Stimulated activated CD4-positive, alpha-beta T cell treated with anti-CD3 and anti-CD28 coated beads, Interleukin-1b, Interleukin-23, amount 100 ng/mL, for 24 hours (primary cell): ENCODE measurements at places on chromosomes 13 and 19.

DNA sequence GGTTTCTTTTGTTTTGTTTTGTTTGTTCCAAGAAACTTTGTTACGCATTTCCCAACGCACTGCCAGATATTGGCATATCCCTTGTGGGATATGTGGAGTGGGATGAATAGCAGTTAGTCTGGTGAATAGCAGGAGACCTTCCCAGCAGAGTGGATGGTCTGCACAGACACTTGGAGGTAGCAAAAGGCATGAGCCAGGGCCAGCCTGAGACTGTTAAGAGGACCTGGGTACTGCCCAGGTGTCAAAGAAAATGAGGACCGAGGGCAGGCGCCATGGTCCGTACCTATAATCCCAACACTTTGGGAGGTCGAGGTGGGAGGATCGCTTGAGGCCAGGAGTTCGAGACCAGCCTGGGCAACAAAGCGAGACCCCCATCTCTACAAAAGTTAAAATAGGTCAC, 13.5 kb upstream of the PDCD5 start:
- no peak for DNase-seq

- no peak for DNase-seq
Measured at GRCh38 chr13:36261011-36261410, 36.6 kb downstream of the CCDC169 start.

- no peak for DNase-seq
Measured at GRCh38 chr19:48624791-48625723, 5.8 kb downstream of the SPHK2 start.

DNA sequence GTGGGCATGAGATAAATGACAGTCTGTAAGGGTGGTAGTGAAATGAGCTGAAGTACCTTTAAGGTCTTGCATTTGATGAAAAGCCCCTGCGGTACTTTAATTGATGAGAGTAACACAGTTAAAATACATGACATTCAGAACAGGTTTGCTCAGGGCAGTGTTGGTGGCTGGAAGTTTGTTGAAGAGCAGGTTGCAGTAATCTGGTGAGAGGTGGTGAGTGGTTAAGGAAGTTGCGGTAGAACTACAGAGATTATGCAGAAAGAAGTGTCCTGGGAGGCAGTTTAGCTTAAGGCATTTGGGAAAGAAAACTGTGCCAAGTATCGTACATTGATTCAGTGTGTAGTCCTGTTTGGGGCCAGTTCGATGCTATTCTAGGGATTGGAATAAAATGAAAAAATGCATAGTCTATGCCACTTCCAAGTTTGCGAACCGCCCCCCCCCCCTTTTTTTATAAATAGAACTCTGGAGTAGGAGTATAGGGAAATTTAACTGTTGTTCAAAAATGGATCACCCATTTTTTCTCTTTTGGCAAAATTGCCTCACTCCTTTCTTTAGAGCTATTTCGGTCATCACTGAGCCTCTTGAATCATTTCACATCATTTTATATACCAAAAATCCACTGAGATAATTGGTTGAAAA, 42.7 kb downstream of the SLAIN1 start:
- DNase-seq = no peak

DNA sequence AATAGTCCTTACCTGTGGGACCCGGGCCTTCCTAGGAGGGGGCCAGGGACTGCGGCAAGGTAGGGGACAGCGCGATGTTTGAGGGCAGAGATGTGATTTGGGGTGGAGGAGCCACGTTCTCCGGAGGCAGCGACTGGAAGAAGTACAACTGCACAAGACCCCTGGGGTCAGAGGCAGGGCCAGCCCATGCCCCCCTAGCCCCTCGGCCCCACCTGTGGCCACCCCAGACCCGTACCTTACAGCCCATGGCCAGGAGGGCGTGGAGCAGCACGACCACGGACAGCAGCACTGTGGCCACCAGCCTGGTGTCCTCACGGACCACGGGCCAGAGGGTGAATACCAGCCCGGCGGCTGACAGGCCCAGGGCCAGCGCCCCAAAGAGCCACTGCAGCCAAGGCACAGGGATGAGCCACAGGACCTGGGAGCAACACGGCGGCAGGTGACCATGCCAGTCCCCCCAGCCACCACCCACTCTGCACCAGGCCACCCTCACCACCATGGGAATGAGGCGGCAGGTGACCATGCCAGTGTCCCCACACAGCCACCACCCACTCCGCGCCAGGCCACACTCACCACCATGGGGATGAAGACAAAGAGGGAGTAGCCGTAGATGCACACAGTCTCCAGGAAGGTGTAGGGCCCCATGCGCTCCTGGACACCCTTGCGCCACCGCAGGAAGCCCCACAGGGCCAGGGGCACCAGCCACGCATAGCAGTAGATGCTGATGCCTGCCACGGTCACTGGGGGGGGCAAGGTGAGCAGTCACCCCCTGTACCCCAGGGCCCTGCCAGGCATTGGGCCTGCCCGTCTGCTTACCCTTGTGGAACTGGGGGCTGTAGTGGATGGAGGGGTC, 5.0 kb downstream of the YIPF2 start:
- DNase-seq = no peak

GRCh38 chr13:36192166-36192565, 22.2 kb downstream of the SOHLH2 start:
- DNase-seq = no peak

DNA sequence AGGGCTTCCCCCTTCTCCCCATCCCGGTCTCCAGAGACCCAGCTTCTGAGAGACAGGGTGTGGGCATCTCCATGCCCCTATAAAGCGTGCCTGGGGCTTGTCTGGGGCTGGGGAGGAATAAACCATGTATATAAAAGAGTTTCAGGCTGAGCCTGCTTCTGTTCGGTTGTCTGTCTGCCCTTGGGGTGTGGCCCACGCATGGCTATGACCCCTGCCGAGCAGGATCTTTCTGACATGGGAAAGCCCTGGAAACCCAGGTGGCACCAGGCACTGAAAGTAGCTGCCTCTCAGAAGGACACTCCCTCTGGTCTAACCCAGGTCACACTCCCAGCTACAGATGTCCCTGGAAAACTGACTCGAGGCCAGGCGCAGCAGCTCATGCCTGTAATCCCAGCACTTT, 8.2 kb downstream of the TMEM59L start:
- no peak for DNase-seq

DNA sequence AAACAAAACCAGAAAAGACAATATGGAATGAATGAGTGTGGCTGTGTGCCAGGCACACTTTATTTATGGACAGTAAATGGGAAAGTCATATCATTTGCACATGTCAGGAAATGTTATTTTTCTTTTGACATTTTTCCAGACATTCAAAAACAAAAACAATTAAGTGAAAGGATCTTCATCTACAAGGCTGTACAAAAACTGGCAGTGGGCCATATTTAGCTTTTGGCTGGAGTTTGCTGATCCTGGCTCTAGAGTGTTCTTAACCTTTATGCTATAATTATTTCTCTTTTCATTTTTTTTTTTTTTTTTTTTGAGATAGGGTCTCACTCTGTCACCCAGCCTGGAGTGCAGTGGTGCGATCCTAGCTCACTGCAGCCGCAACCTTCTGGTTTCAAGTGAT, 6.5 kb upstream of the TNFSF9 start:
- no peak for DNase-seq

DNA sequence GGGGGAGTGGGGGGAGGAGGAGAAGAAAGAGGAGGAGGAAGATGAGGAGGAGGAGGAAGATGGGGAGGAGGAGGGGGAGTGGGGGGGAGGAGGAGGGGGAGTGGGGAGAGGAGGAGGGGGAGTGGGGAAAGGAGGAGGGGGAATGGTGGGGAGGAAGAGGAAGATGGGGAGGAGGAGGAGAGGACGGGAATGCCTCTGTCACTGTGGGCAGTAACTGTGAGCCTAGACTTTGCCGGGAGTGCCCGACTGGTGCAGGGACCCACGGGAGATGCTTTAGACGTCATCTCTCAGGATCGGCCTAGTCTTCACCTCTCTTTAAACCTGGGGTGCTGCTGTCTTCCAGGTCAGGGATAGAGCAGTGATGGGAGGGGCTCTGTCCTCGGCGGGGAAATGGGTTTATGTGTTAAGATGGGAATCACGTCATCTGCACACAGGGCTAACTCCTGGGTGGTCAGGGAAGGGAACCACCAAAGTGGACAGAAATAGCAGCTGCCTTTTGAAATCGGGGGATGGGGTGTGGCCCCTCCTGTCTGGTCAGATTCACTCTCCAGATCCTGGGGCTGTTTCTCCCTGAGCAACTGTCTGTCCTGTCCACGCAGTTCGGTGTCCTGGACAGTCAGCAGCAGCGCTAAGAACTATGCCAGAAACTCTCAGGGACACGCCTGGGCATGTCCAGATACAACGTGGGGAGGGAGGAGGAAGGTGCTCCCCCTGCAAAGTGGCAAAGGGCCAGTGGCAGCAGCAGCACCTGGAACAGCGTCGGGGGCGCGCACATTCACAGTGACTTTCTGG, 26.9 kb downstream of the GAS6 start:
- DNase-seq = no peak

DNA sequence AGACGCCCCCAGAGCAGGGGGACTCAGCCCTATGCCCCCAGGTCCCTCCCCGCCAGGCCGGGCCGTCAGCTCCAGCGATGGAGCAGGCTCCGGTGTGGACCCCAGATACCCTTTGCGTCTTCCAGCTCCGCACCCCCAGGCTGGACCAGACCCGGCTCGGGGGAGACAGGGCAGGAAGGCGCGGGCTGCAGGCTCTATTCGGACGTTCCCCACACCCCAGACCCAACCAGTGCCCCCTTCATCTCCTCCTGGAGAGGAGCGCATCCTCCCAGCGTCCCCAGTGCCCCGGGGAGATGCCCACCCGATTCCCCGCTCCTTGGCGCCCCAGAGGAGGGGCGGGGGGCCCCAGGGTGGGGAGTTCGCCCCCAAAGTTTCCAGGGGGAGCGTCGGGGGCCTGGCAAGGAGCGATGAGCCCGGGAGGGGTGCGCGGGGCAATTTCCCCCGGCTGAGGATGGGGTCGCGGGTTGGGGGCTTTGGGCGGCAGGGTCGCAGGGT, 389 bp downstream of the LINGO3 start:
- DNase-seq = no peak

GRCh38 chr19:45761714-45762113, 7.3 kb downstream of the SIX5 start:
- DNase-seq = no peak

DNA sequence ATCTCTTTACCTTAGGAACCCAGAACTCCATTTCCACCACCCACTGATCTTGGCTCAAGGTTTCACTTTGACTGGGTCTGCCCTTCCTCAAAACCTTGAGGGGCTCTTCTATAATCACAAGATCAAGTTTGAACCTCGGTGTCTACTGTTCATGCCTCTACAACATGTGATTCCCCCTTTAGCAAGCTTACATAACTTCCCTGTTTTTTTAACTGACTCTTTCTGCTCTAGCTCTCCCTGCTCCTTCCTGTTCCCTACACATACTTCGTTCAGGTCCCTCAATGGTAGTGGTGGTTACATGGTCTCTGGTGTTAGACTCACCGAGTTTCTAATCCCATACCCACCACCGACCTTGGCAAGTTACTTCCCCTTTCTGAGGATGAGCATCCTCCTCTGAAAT, 26.7 kb downstream of the CEACAM8 start:
- DNase-seq = no peak
